ENCODE measurements at places on chromosomes 7 and 10.

DNA sequence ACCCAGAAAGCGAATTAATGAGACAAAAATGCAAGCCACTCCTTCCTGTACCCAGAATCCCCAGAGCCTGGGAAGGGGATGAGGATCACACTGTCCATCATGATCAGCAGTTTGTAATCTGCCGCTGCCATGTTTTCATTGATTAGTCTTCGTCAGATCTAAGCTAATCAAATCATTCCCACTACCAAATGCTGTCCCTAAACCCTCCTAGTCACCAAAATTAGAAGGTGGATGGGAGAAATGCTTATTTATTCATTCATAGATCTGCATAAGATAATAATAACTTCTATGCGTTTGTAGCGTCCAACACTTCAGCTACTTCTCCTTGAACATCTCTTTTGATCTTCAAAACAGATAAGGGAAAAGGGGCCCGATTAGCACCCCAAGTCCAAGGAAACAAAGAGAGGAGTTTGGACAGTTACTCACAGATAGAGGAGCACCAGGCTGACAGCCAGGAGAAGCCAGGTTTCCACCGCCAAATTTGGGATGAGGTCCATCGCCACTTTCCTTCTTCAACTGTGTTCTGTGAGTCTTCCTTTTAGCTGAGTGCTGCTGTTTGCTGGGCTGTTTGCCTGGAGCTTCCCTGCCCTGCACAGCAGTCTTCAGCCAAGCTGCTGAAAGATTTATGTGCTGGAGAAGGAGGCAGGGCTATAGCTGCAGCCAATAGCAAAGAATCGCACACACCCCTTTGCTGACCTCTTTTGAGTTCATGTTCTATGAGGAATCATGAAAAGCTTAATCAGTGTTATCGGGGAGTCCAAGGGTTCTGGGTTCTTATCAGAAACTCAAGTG is at the start of gene CYP3A5:
CYP3A5 (minus strand) TSS at position 597 of the 792 bp plus-strand sequence; CDS start at position 497, 100 bp downstream.
- no peak for DNase-seq

DNA sequence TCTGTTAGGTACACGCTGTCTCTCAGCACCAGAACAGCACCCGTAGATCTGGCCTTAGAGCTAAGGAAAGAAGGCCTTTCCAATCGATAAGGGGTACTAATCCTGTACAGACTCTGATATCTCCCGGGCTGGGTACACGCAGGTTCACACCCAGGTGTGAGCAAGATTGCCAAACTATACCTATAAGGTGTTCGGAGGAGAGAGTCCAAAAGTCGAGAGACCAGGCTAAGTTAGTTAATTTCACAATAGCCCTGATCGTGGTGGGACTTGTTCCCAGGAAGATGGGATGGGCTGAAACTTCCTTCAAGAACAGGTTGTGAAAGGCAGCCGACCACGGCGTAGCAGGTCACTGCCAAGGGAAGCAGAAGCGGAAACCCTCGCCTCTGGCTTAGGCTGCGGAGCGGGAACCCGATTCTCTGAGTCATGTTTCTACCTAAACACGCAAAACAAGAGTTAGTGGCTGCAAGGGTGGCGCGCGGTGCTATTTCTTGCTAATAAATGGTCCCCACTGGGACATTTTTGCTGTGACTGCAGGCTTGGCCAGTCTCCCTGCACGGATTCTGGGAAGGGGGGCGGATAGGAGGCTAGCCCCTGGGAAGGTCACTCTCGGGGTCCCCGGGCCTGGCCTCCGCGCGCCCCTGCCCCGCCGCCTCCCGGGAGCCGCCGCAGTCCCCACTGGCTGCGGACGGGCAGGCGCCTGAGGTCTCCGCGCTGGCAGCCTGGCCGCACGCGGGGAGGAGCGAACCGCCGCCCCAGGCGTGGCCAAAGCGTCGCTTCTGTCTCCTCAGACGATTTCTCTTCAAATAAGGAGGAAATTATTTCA is 75.4 kb upstream of the PDSS1 start:
- no peak for DNase-seq

DNA sequence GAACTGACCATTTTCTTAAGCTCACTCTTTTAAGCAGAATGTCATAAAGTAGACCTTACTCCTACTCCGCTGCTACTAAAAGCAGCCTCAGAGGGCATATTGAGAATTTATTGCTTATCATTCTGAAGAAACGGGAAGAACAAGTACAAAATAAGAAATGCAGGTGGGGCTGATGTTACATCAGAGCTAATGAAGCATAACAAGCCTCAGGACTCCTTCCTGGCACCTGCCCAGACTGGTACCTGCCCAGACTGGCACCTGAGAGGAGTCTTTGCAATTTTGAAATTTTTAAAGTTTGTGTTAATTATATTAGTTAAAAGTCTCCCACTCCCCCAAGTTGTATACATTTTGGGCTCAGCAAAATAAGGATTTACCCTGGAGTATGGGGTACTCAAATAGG is 162.4 kb downstream of the SEMA3E start:
- DNase-seq = no peak

DNA sequence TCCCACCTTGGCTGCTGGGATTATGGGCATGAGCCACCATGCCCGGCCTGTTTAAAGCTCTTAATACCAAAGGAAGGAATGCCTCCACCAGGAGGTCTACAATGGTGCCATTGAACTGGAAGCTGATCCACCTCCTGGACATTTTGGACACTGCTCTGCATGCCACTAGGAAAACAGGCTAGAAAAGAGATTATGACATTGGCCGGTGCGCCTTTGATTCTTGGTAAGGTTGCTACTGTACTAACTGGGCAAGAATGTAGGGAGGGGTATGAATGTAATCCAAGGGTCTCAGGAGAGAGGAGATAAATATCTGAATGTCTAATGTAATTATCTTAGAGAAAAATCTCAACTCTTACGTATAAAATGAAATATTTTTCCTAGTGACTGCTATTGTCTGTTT is 21.7 kb upstream of the TSGA13 start:
- no peak for DNase-seq

DNA sequence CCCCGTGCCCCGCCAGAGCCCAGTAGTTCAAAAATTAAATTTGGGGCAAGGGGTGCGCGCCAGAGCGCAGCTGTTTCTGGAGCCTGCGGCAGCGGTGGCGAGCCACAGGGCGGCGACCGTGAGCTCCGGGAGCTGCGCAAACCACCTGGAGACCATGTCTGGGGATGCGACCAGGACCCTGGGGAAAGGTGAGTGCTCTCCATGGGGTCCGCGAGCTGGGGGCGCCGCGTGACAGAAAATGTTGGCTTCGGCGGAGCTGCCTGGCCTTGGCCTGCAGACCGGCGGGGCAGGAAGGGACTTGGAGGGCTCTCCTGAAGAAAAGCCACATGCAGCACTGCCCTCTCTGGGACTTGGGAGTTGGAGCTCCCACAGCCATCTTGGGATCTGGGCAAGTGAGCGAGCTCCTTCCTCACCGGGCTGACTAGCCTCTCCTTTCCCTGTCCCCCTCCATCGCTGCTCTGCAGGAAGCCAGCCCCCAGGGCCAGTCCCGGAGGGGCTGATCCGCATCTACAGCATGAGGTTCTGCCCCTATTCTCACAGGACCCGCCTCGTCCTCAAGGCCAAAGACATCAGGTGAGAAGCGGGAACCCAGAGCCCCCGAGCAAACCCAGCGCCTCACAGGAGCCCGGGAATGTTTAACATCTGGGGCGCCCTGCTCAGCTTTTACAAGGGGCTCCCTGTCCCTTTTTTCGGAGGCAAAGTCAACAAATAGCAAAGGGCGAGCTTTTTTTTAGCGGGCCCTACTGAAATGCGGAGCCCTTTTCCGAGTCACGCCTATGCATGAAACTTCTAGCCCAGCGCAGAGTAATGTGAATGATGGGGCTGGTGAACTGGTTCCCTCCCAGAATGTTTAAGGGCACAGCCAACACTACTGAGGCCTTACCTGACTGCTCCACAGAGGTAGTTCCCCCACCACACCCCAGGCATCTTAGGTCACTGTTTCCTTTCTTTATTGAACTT is 6.1 kb downstream of the GSTO2 start:
- no peak for DNase-seq

DNA sequence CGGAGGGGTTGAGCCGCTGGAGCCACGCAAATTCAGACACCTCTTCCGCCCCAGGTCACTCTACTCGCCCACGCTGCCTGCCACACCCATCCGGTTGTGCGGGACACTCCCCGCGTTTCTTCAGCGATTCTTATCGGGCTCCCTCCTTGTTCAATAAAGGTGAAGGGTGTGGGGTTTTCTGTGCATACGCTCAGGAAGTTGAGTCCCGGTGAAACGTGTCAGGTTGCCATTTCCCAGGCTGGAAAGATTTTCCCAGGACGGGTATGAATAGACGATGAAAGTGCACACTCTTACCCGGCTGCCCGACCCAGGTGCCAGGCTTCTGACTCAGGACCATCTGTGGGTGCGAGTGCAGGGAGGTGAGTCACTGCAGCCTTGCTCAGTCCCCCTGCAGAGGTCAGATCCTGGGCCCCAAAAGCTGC is 22.0 kb downstream of the KLF6 start:
- DNase-seq = no peak

- DNase-seq = no peak
Observed at GRCh38 chr7:159143780-159144757, 598 bp downstream of the VIPR2 start.

DNA sequence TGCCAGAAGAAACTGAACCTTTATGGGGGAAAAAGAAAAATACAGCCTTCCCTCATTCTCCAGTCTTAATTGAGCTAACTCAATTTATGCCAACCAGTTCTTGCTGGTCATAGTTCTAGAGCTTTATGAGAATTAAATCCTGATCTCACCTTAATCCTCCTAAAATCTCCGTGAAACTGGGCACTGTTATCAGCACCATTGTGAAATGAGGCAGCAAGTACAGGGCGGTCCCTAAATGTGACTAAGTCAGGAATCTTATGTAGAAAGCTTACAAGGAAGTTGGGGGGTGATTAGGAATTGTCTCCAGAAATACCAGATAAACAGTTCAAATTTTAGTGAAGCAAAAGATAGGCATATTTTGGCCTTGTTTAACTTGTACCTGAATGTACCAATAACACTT is 10.7 kb upstream of the INSYN2A start:
- DNase-seq = no peak

DNA sequence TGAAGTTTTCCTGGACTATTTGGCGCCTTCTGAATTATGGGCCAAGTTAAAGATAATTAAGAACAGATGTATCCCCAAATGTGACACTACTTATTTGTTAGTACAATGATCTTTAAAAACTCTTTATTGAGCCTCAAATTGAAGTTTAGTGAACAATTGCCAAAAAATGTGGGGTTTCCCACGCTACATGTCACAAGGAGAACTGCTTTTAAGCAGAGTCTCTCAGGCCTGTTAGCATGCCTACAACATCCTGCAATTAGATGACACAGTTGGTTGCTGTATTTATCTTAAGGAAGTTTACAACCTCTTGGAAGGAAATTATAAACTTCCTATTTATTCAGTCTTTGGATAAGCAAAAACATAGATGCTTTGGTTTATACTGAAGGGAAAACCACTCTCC is 733.0 kb downstream of the TNS3 start:
- no peak for DNase-seq

GRCh38 chr7:91880016-91880412 is 488 bp downstream of the MTERF1 start:
- DNase-seq = no peak

DNA sequence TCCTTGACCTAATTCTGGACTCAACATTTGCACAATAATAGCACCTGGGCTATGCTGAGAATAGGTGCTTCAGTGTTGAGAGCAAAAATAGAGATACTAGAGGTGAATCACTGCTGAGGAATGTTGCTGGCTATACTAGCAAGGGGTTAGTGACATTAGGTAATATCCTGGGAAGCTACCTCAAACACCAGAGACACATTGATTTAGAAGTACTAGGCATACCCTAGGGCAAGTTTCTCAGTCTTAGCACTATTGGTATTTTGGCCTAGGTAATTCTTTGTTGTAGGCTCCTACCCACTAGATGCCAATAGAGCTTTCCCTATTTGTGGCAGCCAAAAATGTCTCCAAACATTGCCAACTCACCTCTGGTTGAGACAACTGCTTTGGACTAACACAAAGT is 484.0 kb upstream of the MBL2 start:
- no peak for DNase-seq

DNA sequence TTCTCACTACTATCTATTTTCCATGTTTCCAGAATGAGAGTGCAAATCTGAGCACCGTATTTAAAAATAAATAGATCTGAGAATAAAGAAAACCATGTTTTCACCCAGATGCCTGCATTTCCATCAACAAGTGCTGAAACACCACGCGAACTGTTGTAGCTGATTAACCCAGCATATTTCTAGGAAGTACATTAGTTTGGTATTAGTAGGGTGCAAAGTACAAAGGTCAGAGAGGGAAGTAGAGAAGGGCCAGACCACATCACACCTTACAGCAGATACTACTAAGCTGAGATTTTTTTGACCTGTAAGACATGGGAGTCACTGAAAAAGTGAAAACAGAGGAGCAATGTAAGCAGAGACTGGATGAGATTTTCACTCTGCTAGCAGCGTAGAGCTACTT is 181.3 kb downstream of the IMMP2L start:
- no peak for DNase-seq

- no peak for DNase-seq
Observed at GRCh38 chr10:123995082-123995460, 98.3 kb downstream of the CHST15 start.

GRCh38 chr10:124677749-124678556 is 66.2 kb downstream of the FAM53B start:
- no peak for DNase-seq

DNA sequence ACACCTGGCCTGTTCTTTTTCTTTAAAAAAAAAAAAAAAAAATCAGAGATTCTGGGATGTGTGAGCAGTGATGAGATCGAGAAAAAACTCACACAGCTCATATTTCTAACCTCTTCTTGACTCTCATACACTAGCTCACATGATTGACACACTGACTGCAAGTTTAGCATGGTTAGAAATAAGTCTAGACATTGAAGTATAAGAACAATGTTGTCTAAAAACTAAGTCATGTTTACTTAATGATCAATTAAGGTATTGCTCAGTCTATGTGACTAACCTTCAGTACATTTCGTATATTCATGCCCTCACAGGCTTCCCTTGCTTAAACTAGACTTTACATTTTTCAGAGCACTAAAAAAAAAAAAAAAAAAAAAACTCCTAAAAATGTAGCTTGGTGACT is 775.1 kb downstream of the GATA3 start:
- no peak for DNase-seq

- DNase-seq = no peak
Observed at GRCh38 chr7:134827889-134828288, 48.5 kb downstream of the CALD1 start.

DNA sequence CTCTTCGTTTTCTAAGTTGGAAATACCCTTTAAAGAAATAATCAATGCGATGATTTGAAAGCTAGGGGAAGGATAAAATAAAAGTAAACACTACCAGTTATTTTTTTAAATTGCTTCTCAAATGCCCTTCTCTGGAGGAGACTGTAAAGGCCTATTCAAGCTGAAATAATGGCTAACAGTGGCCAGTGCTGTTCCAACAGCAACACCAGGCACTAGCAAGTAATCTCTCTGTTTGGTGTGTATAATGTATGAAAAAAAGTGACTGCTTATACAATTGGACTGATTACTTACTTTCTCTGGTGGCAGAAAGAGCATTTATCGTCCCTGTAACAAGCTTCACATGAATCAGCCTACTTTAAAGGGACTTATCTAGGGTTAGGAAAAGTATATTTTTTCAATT is 102.7 kb downstream of the CSTF2T start:
- DNase-seq = no peak

- DNase-seq = no peak
Observed at GRCh38 chr10:101052285-101052684, 9.5 kb upstream of the KAZALD1 start.

- DNase-seq = no peak
Observed at GRCh38 chr10:80509403-80510161, 28.1 kb upstream of the SH2D4B start.

- no peak for DNase-seq
Observed at GRCh38 chr10:60560451-60560850, 170.8 kb upstream of the ANK3 start.

GRCh38 chr10:123515661-123516060 is 150.5 kb upstream of the GPR26 start:
- DNase-seq = no peak

GRCh38 chr7:16114633-16115032 is 306.7 kb downstream of the CRPPA start:
- DNase-seq = no peak

Measured in stimulated activated CD8-positive, alpha-beta memory T cell treated with anti-CD3 and anti-CD28 coated beads, Interleukin-4, amount 100 ng/mL, for 1 hour (primary cell).